ENCODE measurements at places on chromosomes 1 and 21.

DNA sequence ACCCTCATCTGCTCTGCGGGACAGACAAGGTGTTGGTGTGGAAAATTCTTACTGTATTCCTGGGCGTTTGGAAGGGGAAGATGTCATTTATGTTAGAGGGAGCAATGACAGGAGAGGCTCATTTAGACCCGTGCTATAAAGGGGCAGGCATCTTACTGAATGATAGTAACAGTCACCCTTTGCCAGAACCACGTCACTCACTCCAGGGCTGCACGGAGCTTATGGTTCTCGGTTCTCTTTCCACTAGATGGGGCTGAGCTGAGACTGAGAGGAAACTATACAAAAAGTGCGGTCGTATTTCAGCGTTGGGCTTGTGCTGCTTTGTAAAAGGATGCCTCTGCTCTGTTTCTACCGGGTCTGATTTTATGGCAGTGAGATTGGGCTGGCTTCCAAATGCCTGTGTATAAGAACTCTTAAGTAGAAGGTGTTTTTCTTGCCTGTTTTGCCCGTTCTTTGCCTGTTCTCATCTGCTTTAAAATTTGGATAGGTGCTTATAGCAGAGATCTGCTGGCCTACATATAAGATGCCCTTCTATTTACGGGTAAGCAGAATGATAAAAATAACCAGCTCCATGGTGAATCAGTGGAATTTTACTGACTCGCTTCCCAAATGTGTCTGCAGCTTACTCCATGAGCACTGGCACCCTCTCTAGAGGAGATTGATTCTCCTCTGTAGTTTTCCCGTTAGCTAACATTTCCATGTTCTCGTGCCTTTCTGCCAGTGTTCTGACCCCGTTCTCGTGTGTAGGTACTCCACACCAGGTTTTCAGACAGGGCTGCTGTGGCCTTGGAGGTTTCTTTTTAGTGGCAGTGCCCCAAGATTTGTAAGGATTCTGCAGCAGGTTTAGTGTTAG lies 55.9 kb downstream of the MRPS6 start:
- no peak for DNase-seq

GRCh38 chr1:181763736-181764135 lies 280.4 kb downstream of the CACNA1E start:
- DNase-seq, result no peak

GRCh38 chr21:40623528-40623927 lies 223.4 kb downstream of the DSCAM start:
- no peak for DNase-seq

DNA sequence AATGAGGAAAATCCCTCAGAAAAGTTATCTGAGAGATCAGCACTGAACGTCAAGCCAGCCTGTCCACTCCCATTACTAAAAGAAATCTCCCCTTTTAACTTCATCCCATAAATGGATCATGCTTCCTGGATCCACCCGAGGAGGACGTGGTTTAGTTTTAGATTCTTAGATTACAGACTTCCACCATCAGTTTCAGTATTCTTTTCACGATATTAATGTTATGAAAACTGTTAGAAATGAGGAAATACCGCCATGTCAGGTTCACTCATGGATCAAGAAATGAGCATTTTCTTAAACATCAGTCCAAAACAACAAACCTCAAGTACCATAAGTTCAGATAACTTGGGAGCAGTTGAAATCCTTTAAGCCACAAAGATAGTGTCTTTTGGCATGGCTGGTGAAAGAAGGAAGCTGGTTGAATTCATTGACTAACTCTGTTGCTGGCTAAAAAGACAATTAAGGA lies 49.8 kb downstream of the NFIA start:
- no peak for DNase-seq

DNA sequence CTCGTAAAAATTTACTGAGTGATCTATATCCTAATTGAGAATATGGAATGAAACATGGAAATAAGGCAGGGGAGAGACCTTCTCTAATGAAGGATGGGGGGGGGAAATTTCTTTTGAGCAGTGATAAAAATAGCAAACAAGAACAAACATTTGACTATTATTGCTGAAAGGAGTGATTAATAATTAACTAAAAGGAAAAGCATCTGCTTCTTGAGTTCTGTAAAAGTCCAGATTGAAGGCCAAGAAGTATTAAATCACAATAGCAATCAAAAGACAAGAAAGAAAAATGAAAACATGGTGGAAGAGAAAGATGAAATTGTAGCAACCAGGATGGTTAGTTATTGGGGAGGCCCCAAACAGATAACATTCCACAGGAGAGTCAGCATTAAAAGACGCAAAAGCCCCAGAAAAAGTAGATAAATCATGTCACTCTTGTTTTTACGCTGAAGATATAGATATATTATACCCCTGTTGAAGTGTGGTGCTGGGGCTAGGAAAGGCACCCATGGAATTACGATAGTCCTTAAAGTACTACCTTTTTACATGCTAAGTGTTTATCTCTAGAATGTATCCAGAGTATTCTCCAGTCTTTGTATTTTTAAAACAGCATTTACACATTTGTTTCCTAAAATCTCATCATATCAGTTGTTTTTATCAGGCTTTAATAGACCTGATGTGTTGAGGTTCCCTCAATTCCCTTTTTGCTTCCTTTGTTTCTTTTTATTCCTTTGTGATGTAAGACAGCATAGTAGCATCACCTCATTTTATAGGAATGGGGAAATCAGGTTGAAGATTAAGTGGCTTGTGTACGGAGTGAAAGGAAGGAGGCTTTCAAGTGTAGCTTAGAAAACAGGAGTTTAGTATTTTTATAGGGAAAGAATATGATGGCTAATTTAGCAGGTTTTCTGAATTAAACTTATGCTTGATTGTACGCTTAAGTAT lies 28.9 kb downstream of the DISP1 start:
- DNase-seq, result no peak

- no peak for DNase-seq
Measured at GRCh38 chr1:44532567-44532944, 127.5 kb downstream of the RNF220 start.
